ENCODE measurements at places on chromosomes 3 and 15. TPM values are rescaled to one million over a fixed set of nuclear protein-coding genes. Genes with fewer than 3 reads are reported as not detected.

The TRH gene
- not detected for total RNA-seq

The ZNF502 gene
- total RNA-seq = 0.15 TPM

GRCh38 chr3:60393946-60394345 is 857.3 kb downstream of the FHIT start:
- DNase-seq = no peak

DNA sequence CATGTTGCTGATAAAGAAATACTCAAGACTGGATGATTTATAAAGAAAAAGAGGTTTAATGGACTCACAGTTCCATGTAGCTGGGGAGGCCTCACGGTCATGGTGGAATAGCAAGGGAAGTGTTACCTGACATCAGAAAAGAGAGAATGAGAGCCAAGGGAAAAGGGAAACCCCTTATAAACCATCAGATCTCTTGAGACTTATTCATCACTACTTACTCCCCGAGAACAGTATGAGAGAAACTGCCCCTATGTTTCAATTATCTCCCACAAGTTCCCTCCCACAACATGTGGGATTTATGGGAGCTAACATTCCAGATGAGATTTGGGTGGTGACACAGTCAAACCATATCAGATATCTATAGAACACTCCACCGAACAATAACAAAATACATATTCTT is 904.6 kb downstream of the PDCD6IP start:
- DNase-seq = no peak

GRCh38 chr3:62665627-62666437 is 209.4 kb downstream of the CADPS start:
- peak; percentile 42 for DNase-seq

- DNase-seq = no peak
Observed at GRCh38 chr3:106367496-106367895, 498.7 kb upstream of the CBLB start.

- DNase-seq = peak; percentile 43
Observed at GRCh38 chr15:55915221-55915620, 78.2 kb downstream of the NEDD4 start.

DNA sequence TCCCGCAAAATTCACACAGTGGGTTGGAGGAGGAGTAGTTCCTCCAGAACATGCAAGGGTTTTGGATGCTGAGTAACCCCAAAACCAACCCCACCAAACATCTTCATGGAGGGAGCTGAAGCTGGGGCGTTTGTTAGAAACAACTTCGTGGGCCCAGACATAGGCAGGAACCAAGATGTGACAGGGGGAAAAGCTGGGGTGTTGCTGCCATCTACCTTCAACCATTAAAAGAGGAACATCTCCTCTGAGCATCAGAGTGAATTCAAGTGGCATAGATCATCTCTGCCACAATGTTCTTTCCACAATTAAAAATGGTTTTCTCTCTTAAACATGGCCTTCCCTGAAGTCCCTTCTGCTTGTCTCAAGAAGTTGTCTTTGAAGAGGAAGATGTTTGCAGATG is 20.5 kb downstream of the SIDT1 start:
- no peak for DNase-seq

DNA sequence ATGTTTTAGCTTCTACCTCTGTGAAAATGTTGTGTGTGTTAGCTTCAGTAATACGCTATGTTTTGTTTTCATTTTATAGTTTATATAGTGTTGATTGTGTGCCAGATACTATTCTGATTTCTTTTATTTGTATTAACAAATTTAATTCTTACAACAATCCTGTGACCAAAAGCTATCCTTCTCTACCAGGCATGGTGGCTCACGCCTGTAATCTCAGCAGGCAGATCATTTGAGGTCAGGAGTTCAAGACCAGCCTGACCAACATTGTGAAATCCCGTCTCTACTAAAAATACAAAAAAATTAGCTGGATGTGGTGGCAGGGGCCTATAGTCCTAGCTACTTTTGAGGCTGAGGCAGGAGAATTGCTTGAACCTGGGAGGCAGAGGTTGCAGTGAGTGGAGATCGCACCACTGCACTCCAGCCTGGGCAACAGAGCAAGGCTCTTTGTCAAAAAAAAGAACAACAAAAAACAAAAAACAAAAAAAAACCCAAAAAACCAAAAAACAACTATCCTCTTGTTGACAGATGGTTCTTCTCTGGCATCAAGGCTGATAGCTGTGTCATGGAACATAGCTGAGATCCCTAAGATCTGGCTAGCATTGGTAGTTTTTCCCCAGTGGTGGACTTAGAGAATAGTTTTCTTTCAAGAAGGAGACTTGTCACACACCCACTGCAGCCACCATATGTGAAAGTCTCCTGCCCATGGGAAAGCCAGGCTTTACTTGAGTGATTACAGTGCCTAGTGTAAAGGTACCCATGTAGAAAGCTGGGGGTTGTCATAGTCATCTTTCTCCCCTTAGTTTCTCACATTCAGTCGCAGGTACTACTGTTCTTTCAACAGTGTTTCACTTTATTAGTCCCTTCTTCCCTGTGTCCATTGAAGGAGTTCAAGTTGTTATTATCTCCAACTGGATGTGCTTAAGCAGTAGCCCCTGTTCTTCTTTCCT is 116.5 kb downstream of the UBE2E2 start:
- peak; percentile 27 for DNase-seq
